Aorta (tissue), 5 donors: ENCODE measurements at places on chromosomes 2 and 18. TPM values are rescaled to one million over a fixed set of nuclear protein-coding genes. Genes with fewer than 3 reads are reported as not detected.

Gene C2orf49
- total RNA-seq: 13.4 TPM

Gene ANO7
- 1.2 TPM for total RNA-seq

Gene GPR45
- not detected for total RNA-seq

- H3K36me3 ChIP-seq: no peaks in the 10 kb centered on the region
- H3K27me3 ChIP-seq: no peaks in the 10 kb centered on the region
- peak overlapping the region; percentile 17 for H3K27ac ChIP-seq
- no peaks in the 10 kb centered on the region for H3K4me1 ChIP-seq
- peak; percentile 75 for DNase-seq
These were observed 42.4 kb upstream of the FIGN start for GRCh38 chr2:163778045-163778781.

DNA sequence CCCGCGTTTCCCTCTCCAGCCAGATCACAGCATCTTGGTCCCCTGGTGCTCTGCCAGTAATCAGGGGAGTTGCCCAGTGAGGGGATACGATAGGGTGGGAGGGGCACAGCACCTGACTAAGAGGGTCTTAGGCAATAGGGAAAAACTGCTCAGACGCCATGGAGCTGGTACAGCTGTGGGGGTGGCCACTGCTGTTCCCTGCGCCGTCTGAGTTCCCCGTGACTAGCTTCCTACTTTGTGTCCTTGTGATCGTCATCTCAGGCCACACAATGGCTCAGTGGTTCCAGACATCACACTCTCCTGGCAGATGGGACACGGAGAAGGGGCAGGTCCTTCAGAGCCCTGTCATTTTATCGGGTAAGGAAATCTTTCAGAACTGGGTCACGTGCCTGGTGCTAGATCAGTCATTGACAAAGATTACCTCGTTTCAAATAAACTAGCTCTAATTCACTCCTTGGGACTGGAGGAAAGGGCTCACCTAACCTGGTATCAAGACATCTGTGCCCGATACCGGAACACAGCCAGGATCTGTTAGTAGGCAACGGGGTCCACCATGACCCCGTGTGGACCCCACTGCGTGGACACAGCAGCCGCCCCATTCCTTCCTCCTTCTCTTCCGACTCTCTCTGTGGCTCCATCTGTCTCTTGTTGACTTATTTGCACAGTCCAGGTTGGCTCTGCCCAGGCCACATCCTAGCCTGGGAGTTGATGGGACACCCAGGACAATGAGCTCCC, 101.6 kb downstream of the PTGR3 start:
- H3K36me3 ChIP-seq: no peaks in the 10 kb centered on the region
- H3K4me3 ChIP-seq: no peak overlapping the region
- no peaks in the 10 kb centered on the region for H3K27me3 ChIP-seq
- H3K27ac ChIP-seq: no peak overlapping the region

DNA sequence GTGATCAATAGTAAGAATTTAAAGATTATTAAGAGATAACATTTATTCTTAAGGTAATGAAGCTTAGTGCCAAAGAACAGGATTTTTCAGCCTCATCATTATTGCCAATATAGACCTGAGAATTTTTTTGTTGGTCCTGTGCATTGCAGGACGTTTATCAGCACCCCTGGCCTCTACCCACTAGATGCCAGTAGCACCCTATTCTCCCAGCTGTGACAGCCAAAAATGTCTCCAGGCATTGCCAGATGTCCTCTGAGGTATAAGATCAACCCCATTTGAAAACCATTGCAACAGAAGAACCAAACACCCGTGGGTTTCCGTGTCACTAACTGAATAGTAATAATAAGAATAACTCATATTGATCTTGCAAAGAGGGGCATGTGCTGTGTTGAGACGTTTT, 700.0 kb upstream of the SOX11 start:
- H3K36me3 ChIP-seq: no peaks in the 10 kb centered on the region
- H3K27me3 ChIP-seq: no peaks in the 10 kb centered on the region
- no peak overlapping the region for H3K4me3 ChIP-seq
- no peak overlapping the region for H3K27ac ChIP-seq
- no peak for DNase-seq
- H3K4me1 ChIP-seq: no peaks in the 10 kb centered on the region

DNA sequence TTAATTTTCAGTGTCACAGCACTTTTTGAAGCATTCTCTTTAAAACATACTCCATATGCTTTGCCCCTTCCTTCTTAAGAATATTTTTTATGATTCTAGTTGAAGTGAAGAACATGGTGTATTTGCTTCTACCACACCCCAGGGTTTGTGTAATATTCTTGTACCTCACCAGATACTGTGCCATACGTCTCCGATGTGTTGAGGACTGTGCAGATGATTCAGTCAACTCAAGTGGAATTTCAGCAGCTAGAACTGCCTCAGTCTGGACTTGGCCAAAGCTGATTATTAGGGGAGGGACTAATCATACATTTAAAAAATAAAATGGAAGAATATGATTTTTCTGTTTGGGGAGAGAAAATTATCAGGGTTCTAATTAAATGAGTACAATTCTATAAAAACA, 115.7 kb downstream of the MYO1B start:
- H3K27me3 ChIP-seq: no peaks in the 10 kb centered on the region
- H3K27ac ChIP-seq: no peak overlapping the region
- no peak overlapping the region for H3K4me3 ChIP-seq
- H3K36me3 ChIP-seq: no peaks in the 10 kb centered on the region
- no peak for DNase-seq
- H3K4me1 ChIP-seq: peaks cover 5% of the 10 kb centered on the region

- no peaks in the 10 kb centered on the region for H3K36me3 ChIP-seq
- no peak overlapping the region for H3K4me3 ChIP-seq
- no peak for DNase-seq
- no peak overlapping the region for H3K27ac ChIP-seq
These were observed 99.1 kb upstream of the NEUROD1 start for GRCh38 chr2:181779288-181780021.

DNA sequence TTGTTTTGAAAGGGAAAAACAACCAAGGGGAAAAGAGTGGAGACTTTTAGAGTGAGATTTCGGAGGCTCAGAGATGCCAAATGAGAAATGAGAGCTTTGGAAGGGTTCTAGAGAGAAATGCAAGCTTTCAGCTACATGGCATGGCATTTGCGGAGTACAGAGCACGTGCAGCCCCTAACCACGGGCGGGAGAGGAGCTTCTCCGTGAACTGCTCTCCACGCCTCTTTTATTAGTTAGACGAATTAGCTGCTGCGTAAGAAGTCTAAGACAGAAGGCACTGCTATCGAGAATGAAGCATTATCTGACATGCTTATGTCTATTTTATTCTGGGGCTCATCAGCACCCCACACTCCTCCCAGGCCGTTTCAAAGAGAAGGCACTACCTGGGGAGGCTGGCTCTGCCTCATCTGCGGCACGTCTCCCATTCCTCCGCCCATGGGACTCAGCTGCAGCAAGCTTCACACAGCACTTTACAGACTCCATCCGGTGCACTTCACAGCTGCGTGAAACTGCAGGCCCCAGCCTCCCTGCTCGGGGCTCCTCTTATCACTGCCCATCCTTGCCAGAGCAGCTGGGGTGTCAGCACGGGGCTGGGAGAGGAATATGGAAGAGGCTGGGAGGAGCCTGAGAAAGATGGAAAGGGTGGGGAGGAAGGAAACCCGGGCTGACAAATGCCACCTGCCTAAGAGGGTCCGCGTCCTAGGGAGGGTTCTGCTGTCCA, 207.3 kb upstream of the APCDD1 start:
- no peak overlapping the region for H3K4me3 ChIP-seq
- H3K27ac ChIP-seq: no peak overlapping the region
- no peaks in the 10 kb centered on the region for H3K4me1 ChIP-seq
- peak; percentile 68 for DNase-seq

GRCh38 chr2:62196278-62196901, 475 bp downstream of the B3GNT2 start:
- peak; percentile 87 for DNase-seq
- peak overlapping the region; percentile 83 for H3K27ac ChIP-seq
- H3K36me3 ChIP-seq: no peaks in the 10 kb centered on the region
- no peaks in the 10 kb centered on the region for H3K4me1 ChIP-seq

GRCh38 chr2:128520791-128521190, 202.1 kb upstream of the HS6ST1 start:
- H3K27me3 ChIP-seq: no peaks in the 10 kb centered on the region
- DNase-seq: no peak
- H3K36me3 ChIP-seq: no peaks in the 10 kb centered on the region
- H3K4me3 ChIP-seq: no peak overlapping the region
